Pancreas (tissue), 10 donors: ENCODE measurements at places on chromosomes 6 and 20.

DNA sequence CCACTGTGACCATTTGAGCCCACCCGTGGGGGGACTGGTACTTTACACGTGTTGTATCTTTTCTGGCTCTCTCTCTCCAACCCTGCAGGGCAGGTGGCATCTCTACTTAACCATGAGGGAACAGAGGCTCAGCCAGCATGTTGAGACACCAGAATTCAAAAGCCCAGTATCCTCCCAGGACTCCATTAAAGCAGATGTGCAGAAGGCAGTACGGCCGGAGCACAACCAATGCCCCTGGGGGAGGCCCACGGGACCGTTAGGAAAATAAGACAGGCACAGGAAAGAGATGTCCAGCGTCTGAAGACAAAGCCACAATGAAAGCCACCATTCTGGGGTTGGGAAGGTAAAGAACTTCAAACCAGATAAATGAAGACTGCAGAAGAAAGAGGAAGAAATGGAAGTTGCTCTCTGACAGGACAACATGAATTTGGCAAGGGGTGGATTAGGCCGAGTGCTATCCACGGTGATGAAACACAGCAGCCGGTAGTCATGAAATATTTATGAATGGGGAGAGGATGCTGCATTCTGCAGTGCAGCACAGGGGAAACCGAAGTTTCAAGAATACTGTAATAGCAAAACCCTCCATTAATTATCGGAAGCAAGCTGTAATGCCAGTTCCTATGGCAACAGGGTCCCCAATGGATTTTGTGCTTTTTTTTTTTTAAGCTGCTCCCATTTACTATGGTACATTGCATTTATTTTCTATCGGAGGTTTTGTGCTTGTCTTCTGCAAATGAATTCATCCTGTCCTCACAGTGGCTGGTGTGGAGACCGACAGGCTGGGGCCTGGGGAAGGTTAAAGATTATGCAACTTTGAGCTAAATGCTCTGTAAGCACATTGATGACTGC, 179.4 kb downstream of the NRN1 start:
- H3K27ac ChIP-seq, result no peak overlapping the region
- DNase-seq, result no peak
- no peaks in the 10 kb centered on the region for H3K36me3 ChIP-seq

- no peak for DNase-seq
- H3K36me3 ChIP-seq, result no peaks in the 10 kb centered on the region
- no peak overlapping the region for H3K27ac ChIP-seq
Measured at GRCh38 chr6:22468256-22468965, 101.0 kb upstream of the HDGFL1 start.

DNA sequence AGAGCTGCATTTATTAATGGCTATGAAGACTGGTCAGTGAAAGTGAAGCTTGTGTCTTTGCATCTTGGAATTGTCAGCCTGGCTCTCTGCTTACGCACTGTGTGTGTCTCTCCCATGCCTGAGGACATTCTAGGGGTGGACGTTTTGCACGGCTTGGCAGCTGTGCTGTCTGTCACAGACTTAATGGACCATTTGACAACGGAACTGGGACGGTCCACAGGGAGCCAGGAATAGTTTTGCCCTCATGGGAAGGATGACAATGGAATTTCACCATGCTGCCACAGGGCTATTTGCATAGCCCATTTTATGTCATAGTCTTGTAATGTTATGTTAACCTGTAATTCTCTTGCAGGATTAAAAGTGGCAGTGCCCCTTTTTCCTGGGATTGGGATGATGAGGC, 44.7 kb downstream of the OR2B6 start:
- H3K4me1 ChIP-seq, result no peaks in the 10 kb centered on the region
- no peak overlapping the region for H3K27ac ChIP-seq
- no peaks in the 10 kb centered on the region for H3K27me3 ChIP-seq
- DNase-seq, result no peak
- no peaks in the 10 kb centered on the region for H3K36me3 ChIP-seq

DNA sequence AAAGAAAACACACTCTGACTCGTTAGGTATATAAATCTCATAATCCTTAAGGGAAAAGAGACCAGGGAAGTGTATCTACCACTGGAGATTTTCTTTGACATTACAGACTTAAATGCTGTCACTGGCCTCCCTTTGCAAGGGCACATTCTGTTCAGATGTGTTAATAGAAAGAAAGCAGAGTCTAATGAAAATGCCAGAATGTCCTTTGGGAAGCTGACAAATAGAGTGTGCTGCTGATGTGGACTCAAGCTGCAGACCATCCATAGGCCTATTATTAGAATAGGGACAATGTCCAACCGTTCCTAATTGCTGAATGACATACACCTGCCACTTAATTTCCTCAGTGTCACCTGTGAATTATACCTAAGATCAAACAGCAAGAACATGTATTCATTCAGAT, 41.2 kb downstream of the SLC35D3 start:
- H3K4me3 ChIP-seq, result no peak overlapping the region
- H3K4me1 ChIP-seq, result no peaks in the 10 kb centered on the region
- H3K36me3 ChIP-seq, result no peaks in the 10 kb centered on the region
- H3K27ac ChIP-seq, result no peak overlapping the region

DNA sequence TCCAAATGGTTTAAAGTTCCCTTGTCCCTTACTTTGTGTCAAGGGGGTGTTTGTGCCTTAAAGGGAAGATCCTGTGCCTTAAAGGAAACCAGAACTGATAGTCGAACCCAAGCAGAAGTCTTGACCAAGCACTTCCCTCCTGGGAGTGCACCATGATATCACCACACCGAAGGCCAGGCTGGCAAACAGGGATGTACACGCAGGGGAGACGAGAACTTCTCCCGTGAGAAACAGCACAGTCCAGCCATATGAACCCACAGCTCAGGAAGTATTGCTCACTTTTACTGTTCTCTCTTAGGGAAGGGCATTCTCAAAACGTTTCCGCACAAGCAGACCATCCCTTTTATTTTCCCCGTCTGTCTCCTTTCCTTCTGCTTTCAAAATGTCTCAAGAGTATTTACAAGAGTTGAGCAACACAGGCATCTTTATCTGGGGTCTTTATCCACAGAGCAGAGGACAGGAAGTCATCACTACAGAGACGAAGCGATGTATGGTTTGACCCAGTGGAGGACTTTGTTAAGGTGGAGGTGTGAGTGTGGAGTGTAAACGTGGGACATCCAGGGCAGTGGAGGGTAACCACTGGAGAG, 12.8 kb upstream of the SERPINB1 start:
- no peaks in the 10 kb centered on the region for H3K36me3 ChIP-seq
- H3K27ac ChIP-seq, result peak overlapping the region; percentile 50
- DNase-seq, result no peak
- peaks cover 23% of the 10 kb centered on the region for H3K4me1 ChIP-seq
- H3K27me3 ChIP-seq, result no peaks in the 10 kb centered on the region
- no peak overlapping the region for H3K4me3 ChIP-seq

DNA sequence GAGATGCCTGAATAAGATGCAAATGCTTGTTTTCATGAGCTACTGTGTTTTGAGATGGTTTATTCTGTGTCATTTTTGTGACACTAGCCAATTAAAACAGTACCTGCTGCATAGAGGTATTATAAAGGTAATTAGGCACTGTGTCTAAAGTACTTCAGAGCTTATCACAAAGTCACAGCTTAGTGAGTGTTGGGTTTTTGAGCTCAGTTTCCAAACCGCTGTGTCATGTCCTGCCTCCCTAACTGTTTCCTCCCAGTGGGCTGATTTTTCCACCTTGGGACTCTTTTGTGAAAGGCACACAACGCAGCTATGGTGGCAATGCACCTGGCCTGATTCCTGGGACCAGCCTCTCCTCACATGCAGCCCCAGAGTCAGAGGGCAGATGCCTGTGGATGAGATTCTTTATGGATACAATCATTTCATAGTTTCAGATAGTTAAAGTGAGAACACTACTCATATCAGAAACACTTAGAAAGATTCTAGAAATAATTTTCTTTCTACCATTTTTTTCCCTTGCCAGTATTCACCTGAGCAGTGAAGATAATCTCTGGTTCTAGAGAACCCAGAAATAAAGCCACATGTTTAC, 41.3 kb upstream of the TAGAP start:
- no peak for DNase-seq
- no peaks in the 10 kb centered on the region for H3K27me3 ChIP-seq
- H3K4me1 ChIP-seq, result no peaks in the 10 kb centered on the region
- no peaks in the 10 kb centered on the region for H3K36me3 ChIP-seq

GRCh38 chr6:43644940-43645612, at the start of gene RSPH9:
TSS of gene RSPH9 (plus strand) at chr6:43645036. CDS start at chr6:43645099, 63 bp downstream.
- no peaks in the 10 kb centered on the region for H3K4me1 ChIP-seq
- H3K27ac ChIP-seq, result no peak within 1 kb of the TSS
- peak; percentile 72 for DNase-seq
- H3K27me3 ChIP-seq, result no peaks in the 10 kb centered on the region
